Activated T-cell treated with anti-CD3 and anti-CD28 coated beads, Interleukin-2, amount 50 U/mL, for 72 hours (primary cell): ENCODE measurements at places on chromosomes 3 and 15. TPM values are rescaled to one million over a fixed set of nuclear protein-coding genes. Genes with fewer than 3 reads are reported as not detected.

CLDN16 gene
- not detected for total RNA-seq

MUC4 gene
- total RNA-seq, result 0.34 TPM

ESYT3 gene
- total RNA-seq, result 0.22 TPM

SMC4 gene
- total RNA-seq, result 206 TPM

SNX33 gene
- 3.1 TPM for total RNA-seq

MAP6D1 gene
- total RNA-seq, result 1.00 TPM

TRIM59 gene
- total RNA-seq, result 41.8 TPM

SUCNR1 gene
- total RNA-seq, result 0.05 TPM

SNURF gene
- 21.0 TPM for total RNA-seq

TPRG1 gene
- total RNA-seq, result 25.3 TPM

GOLGA6D gene
- total RNA-seq, result not detected

IL1RAP gene
- total RNA-seq, result 20.3 TPM

LRRC15 gene
- total RNA-seq, result not detected

SMCO1 gene
- total RNA-seq, result not detected

SLC24A5 gene
- not detected for total RNA-seq

AZI2 gene
- total RNA-seq, result 58.2 TPM

CLEC3B gene
- 0.25 TPM for total RNA-seq

CADM2 gene
- not detected for total RNA-seq

TRIM71 gene
- total RNA-seq, result 0.07 TPM

GALNT15 gene
- total RNA-seq, result 0.30 TPM

ANP32A gene
- total RNA-seq, result 200 TPM

SFMBT1 gene
- total RNA-seq, result 26.3 TPM

TMC3 gene
- total RNA-seq, result not detected

TMEM44 gene
- total RNA-seq, result 11.9 TPM

ANKUB1 gene
- total RNA-seq, result not detected

SH3BP5 gene
- total RNA-seq, result 19.6 TPM

PRRT3 gene
- total RNA-seq, result 7.9 TPM

OR5K2 gene
- total RNA-seq, result not detected

ZIC4 gene
- not detected for total RNA-seq

YEATS2 gene
- total RNA-seq, result 44.6 TPM

TP63 gene
- 2.3 TPM for total RNA-seq

MST1R gene
- 0.84 TPM for total RNA-seq

CHST2 gene
- total RNA-seq, result 5.6 TPM

TBC1D5 gene
- 52.4 TPM for total RNA-seq

DUOX2 gene
- total RNA-seq, result 0.14 TPM

CHL1 gene
- not detected for total RNA-seq

ANKRD63 gene
- total RNA-seq, result not detected

GP5 gene
- total RNA-seq, result 1.6 TPM

PRICKLE2 gene
- total RNA-seq, result 0.09 TPM

DNAJC19 gene
- 49.2 TPM for total RNA-seq

CCR9 gene
- not detected for total RNA-seq

GOLGA8J gene
- total RNA-seq, result not detected

LYZL4 gene
- not detected for total RNA-seq

CNTN3 gene
- not detected for total RNA-seq

MESP2 gene
- total RNA-seq, result not detected

MORC1 gene
- not detected for total RNA-seq

STAC gene
- total RNA-seq, result not detected

CPA3 gene
- not detected for total RNA-seq

DCLK3 gene
- total RNA-seq, result not detected

FEM1B gene
- 54.6 TPM for total RNA-seq

WDR72 gene
- not detected for total RNA-seq

PAK6 gene
- 1.2 TPM for total RNA-seq

IGSF11 gene
- total RNA-seq, result 0.19 TPM

SEMA6D gene
- not detected for total RNA-seq

DOCK3 gene
- 7.2 TPM for total RNA-seq

CAND2 gene
- 1.8 TPM for total RNA-seq

ACP3 gene
- total RNA-seq, result not detected

IGSF10 gene
- not detected for total RNA-seq

GNAT1 gene
- not detected for total RNA-seq
